Endodermal cell (in vitro differentiated cells): ENCODE measurements at places on chromosomes 1 and 21. TPM values are rescaled to one million over a fixed set of nuclear protein-coding genes. Genes with fewer than 3 reads are reported as not detected.
A peak's percentile ranks its signal among the peaks of the same experiment; 100 is the strongest.

CADM3 gene
- 4.0 to 5.7 TPM (median 4.4 TPM) in 3 replicates for total RNA-seq

DMRTA2 gene
- 2.1 and 2.4 TPM in 2 replicates for total RNA-seq

GJA8 gene
- total RNA-seq: not detected in 2 replicates

UBL4B gene
- not detected in 3 replicates for total RNA-seq

PRR9 gene
- not detected in 2 replicates for total RNA-seq

SH2D1B gene
- total RNA-seq: 0.16 TPM in 1 of 2 replicates, not detected in the other

LINGO4 gene
- not detected in 2 replicates for total RNA-seq

FNDC5 gene
- 6.4 to 8.8 TPM (median 7.2 TPM) in 3 replicates for total RNA-seq

SYCP1 gene
- total RNA-seq: not detected in 2 replicates

DNA sequence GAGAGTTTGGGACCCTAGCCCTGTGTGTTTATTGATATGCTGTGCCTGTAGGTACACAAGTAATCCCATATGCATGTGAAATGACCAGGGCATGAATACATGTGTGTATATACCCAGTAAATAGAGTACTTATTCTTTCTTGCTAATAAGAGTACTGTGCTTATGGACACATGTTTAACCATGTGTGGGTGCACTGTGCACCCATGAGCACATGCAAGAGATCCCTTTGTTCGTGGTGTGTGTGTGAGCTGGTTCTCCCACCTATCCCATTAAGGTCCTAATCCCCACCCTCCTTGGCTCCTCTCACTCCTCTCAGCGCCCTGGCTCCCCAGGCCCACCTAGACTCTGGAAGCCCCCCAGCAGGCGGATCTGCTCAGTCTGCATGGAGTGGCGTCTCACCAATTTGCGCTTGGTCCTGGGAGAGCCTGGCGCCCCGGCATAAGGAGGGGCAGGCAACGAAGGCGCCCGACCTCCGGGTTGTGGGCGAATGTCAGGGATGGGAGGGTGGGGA, 2.2 kb upstream of the LIX1L start:
- no peak overlapping the region for H3K27ac ChIP-seq
- H3K27me3 ChIP-seq: peaks cover 37% of the 10 kb centered on the region
- peaks cover 6% of the 10 kb centered on the region for H3K4me1 ChIP-seq
- H3K4me3 ChIP-seq: peak overlapping the region; percentile 86
- no peaks in the 10 kb centered on the region for H3K36me3 ChIP-seq

GRCh38 chr1:234730770-234731568, 121.0 kb upstream of the IRF2BP2 start:
- no peaks in the 10 kb centered on the region for H3K36me3 ChIP-seq
- peaks cover 17% of the 10 kb centered on the region for H3K4me1 ChIP-seq
- no peak for DNase-seq
- H3K4me3 ChIP-seq: no peak overlapping the region
- H3K27me3 ChIP-seq: no peaks in the 10 kb centered on the region

GRCh38 chr1:31122741-31123140, 57.2 kb upstream of the PUM1 start:
- no peaks in the 10 kb centered on the region for H3K36me3 ChIP-seq
- H3K4me1 ChIP-seq: no peaks in the 10 kb centered on the region
- peak overlapping the region; percentile 51 for H3K27ac ChIP-seq
- no peak overlapping the region for H3K4me3 ChIP-seq

GRCh38 chr1:209839875-209840546, 12.2 kb downstream of the UTP25 start:
- no peaks in the 10 kb centered on the region for H3K4me1 ChIP-seq
- H3K27me3 ChIP-seq: no peaks in the 10 kb centered on the region
- H3K4me3 ChIP-seq: no peak overlapping the region
- DNase-seq: no peak
- no peak overlapping the region for H3K27ac ChIP-seq

DNA sequence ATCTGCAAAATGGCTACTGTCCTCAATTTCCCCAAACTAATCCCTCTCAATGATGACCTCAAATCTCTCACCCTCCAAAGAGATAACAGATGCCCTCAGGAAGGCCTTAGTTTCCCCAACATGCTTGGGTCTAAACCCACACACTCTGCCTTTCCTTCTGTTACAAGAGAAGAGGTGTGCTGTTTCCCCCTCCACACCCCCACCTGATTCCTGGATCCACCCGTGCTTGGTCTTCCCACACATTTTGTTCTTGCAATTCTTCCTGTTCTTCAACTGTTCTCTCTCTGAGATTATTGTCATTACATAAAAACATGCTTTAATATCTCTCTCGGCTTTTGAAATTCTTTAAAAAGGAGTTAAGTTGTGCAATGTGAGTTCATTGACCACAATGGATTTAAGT, 5.7 kb upstream of the CBR3 start:
- peaks cover 29% of the 10 kb centered on the region for H3K27me3 ChIP-seq
- no peak overlapping the region for H3K4me3 ChIP-seq
- H3K4me1 ChIP-seq: no peaks in the 10 kb centered on the region
- peak; percentile 17 for DNase-seq
- no peaks in the 10 kb centered on the region for H3K36me3 ChIP-seq

DNA sequence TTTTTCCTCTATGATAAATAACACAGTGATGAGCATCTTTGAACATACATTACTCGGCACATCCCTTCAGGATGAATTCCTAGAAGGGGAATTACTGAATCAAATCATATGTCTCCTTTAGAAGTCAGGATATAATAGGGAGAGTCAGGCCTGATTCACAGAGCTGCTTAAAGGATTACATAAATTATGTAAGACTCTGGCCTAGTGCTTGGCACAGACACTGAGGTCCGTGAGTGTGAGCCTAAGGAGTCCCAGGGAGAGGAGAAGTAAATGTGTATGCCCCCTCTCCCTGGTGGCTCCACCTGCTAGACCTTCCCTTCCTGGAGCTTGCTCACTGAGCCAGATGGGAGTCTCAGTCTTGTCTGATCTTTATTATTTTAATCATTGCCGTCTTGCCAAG, 8.6 kb upstream of the FOXE3 start:
- DNase-seq: no peak
- H3K27me3 ChIP-seq: peaks cover 34% of the 10 kb centered on the region
- H3K27ac ChIP-seq: no peak overlapping the region

GRCh38 chr1:97163591-97164275, 442.1 kb downstream of the PTBP2 start:
- DNase-seq: no peak
- no peak overlapping the region for H3K4me3 ChIP-seq
- H3K4me1 ChIP-seq: no peaks in the 10 kb centered on the region

DNA sequence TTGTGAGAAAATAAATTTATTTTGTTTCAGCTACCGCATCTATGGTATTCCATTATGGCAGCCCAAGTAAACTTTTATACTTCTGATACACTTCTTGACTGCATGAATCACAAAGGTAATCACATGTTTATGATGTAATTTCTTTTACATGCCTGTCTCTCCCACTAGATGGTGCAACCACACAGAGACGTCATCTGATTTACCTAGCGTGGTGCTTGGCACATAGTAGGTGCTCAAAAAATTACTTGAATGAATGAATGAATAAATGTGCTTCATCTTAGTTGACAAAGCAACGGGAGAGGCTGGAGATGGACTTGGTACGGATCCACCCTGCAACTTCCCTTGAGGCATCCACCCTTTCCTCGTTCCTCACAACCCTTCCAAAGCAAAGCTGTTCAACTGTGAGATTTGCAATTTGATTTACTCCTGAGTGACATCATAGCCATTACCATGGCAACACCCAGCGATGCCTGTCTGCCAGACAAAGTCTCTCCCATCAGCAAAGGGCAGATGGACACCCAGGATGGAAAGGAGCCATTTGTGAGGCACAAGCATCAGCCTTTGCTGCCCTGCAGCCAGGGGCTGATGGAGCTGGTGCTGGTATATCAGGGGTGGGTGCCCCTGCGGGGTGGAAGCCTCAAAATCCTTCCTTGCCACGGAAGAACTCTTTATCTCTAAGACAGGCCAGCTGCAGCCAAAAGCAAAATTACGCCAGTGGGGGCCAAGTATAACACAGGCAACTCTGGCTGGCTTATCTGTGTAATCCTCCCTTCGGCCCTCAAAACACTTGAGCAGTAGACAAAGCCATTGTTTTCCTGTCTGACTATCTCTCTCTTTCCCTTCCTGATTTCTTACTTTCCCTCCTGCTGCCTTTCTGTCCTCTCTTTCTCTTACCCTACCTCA, 18.9 kb upstream of the VWA5B1 start:
- H3K4me1 ChIP-seq: peaks cover 7% of the 10 kb centered on the region
- peaks cover 6% of the 10 kb centered on the region for H3K27me3 ChIP-seq
- peak overlapping the region; percentile 61 for H3K27ac ChIP-seq
- DNase-seq: no peak
- no peak overlapping the region for H3K4me3 ChIP-seq
- no peaks in the 10 kb centered on the region for H3K36me3 ChIP-seq

GRCh38 chr1:54003249-54003646, 14.7 kb downstream of the LDLRAD1 start:
- no peaks in the 10 kb centered on the region for H3K4me1 ChIP-seq
- H3K27me3 ChIP-seq: no peaks in the 10 kb centered on the region

- H3K4me1 ChIP-seq: peaks cover 10% of the 10 kb centered on the region
- no peak overlapping the region for H3K4me3 ChIP-seq
- no peak overlapping the region for H3K27ac ChIP-seq
- no peak for DNase-seq
These were observed 114.0 kb downstream of the PPP1R12B start for GRCh38 chr1:202462342-202463076.

DNA sequence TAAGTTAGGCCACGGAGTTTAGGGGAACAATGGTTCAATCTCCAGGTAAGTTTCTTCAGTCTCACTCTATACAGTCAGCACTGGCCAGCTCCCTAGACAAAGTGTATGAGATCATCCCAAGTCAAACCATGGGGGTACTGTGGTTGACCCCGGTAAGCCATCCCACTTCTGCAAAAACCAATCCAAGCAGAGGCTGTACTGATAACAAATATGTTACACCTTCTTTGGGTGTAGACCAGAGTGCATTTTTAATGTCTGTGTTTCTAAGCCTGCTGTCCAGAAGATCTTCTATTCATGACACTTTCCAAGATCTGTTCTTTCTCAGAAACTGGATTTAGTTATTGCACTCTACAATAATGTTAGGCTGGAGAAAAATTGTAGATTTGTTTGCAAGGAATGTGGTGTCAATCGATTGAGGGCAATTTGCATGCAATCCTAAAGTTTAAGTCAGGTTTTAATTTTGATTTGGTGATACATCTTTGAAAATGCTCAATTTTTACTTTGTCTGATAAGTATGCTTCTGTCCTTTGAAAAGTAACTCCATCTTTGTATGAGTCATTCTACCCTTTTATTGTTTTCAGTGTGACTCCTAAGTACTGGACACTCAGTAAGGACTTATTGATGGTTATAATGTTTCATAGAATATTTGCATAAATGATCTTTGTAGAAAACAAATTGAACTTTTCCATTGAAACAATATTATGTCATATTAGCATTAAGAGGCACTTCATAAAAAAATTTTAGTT, 152.4 kb downstream of the HLX start:
- H3K27me3 ChIP-seq: no peaks in the 10 kb centered on the region
- H3K4me1 ChIP-seq: no peaks in the 10 kb centered on the region
- DNase-seq: no peak
- H3K4me3 ChIP-seq: no peak overlapping the region

GRCh38 chr21:29730281-29730680, 209.5 kb downstream of the GRIK1 start:
- no peaks in the 10 kb centered on the region for H3K27me3 ChIP-seq
- DNase-seq: no peak
- H3K27ac ChIP-seq: no peak overlapping the region

DNA sequence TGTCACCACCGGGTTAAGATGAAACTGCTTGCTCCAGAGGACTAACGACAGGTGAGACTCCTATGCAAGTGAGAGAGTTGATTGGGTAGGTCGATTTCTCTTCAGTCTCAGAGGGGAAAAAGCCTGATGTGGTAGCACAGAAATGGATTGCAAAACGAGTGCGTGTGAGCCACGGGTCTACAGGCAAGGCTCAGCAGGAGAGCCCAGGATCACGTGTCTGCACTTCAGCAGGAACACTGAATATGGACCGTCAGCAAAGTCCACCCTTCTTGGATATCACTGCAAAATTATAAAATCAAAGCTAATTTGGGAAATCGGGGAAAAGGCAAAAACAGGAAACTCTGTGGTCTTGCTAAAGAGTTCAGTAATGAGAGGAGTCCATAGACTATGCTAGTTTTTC, 107.7 kb upstream of the ZNF648 start:
- no peak for DNase-seq
- no peaks in the 10 kb centered on the region for H3K27me3 ChIP-seq
- H3K36me3 ChIP-seq: no peaks in the 10 kb centered on the region
- no peak overlapping the region for H3K27ac ChIP-seq
- no peak overlapping the region for H3K4me3 ChIP-seq

DNA sequence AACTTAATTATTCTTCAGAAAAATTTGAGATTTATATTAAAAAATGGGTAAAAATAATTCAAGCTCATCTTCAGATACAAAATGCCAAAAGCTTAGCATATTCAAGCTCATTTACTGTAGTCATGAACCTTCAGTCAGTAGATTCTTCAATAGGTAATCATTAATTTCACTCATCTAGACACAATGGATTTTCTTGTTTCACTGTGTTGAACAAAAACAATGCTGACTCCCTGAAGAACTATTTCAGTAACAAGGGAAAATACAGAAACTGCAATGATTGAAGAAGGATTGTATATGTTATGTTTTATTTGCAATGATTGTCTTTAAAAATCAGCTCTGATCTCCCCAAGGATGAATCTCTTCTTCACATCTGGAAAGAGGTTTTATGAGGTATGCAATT, 9.2 kb upstream of the HOOK1 start:
- no peak for DNase-seq
- H3K36me3 ChIP-seq: no peaks in the 10 kb centered on the region
- H3K27me3 ChIP-seq: peaks cover 12% of the 10 kb centered on the region
- H3K4me1 ChIP-seq: peaks cover 3% of the 10 kb centered on the region

DNA sequence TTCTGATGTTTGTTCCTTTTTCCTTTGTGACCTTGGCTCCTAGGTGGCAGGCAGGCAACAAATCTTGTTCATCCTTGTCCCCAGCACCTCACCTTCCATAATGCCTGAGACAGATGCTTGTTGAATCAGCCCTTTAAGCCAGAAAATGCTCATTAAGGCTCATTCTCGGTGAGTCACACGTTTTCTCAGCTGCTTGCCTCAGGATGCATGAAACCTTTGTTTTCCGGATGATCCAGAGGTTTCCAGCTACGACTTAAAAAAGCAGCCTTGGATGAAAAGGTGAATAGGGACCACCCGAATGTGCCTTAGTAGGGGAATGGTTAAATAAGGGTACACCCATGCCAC, 4.6 kb upstream of the ATP13A2 start:
- peak overlapping the region; percentile 56 for H3K4me3 ChIP-seq
- peaks cover 38% of the 10 kb centered on the region for H3K36me3 ChIP-seq
- H3K27me3 ChIP-seq: no peaks in the 10 kb centered on the region

GRCh38 chr1:9079988-9080704, 10.7 kb upstream of the SLC2A5 start:
- no peaks in the 10 kb centered on the region for H3K4me1 ChIP-seq
- H3K36me3 ChIP-seq: no peaks in the 10 kb centered on the region
- no peaks in the 10 kb centered on the region for H3K27me3 ChIP-seq
- DNase-seq: no peak
- no peak overlapping the region for H3K27ac ChIP-seq

- H3K27me3 ChIP-seq: peaks cover 5% of the 10 kb centered on the region
- peak; percentile 66 for DNase-seq
- peaks cover 8% of the 10 kb centered on the region for H3K4me1 ChIP-seq
- H3K27ac ChIP-seq: no peak overlapping the region
- no peaks in the 10 kb centered on the region for H3K36me3 ChIP-seq
These were observed 34.9 kb downstream of the CHML start for GRCh38 chr1:241605146-241605805.
